ENCODE measurements at places on chromosomes 7 and 10. TPM values are rescaled to one million over a fixed set of nuclear protein-coding genes. Genes with fewer than 3 reads are reported as not detected.

Gene IKZF1
- total RNA-seq = not detected

Gene BAMBI
- 1.9 TPM for total RNA-seq

Gene PRKAR2B
- total RNA-seq = 4.2 TPM

Gene NAMPT
- 42.5 TPM for total RNA-seq

Gene CACNB2
- not detected for total RNA-seq

Gene PIP
- not detected for total RNA-seq

Gene MBL2
- total RNA-seq = not detected

Gene CUZD1
- 0.41 TPM for total RNA-seq

Gene ACTL6B
- total RNA-seq = not detected

Gene AOC1
- total RNA-seq = not detected

Gene PNLIPRP1
- total RNA-seq = not detected

Gene FEZF1
- not detected for total RNA-seq

Gene FAM204A
- 60.2 TPM for total RNA-seq

Gene BMPR1A
- total RNA-seq = 47.2 TPM

Gene LIPN
- not detected for total RNA-seq

Gene RASSF4
- 1.0 TPM for total RNA-seq

Gene SPDYE2B
- not detected for total RNA-seq

Gene CFAP69
- 1.6 TPM for total RNA-seq

Gene FGF8
- not detected for total RNA-seq
